ENCODE measurements at places on chromosomes 13 and 19.

DNA sequence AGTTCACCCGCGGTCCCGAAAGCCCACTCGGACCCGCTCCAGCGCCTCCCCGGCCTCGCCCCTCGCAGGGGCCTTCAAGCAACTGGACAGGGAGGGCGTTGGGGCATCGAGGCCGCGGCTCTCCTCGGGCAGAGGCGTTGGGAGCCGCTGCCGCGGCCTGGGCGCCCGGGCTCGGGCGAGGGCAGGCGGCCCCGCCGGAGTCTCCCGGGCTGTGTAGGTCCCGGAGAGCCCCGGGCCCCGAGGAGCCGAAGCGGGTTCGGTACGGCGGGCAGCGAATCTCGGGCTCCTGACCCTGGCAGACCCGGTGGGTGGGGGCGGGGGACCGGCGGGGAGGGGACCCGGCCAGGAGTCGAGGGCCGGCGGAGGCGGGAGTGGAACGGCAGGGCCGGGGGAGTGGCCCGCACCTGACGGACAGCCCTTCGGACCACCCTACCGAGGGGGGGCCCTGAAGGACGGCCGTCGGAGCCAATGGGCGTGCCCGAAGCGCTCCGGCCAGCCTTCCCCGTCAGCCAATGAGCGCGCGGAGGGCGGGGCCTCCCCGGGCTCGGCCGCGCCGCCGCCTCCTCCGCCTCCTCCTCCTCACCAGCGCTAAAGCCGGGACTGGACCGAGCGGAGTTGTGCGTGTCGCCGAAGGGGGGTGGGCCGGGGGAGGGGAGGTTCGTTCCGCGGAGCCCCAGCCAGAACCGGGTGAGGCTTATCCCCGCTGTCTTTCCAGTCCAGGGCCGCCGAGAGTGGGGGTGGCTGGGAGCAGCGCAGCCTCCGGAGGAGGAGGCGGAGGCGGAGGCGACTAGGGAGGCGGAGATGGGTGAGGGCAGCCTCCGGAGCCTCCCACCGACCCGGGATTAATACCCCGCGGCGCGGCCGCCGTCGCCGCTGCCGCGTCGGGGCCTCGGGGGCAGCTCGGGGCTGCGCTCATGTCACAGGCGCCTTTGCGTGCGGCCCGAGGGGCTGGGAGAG, at the start of gene ZMYM2:
ZMYM2 (plus strand) TSS at position 573 of the 957 bp plus-strand sequence. CDS start 34,346 bp downstream, outside the sequence.
- peak; percentile 94 for DNase-seq

DNA sequence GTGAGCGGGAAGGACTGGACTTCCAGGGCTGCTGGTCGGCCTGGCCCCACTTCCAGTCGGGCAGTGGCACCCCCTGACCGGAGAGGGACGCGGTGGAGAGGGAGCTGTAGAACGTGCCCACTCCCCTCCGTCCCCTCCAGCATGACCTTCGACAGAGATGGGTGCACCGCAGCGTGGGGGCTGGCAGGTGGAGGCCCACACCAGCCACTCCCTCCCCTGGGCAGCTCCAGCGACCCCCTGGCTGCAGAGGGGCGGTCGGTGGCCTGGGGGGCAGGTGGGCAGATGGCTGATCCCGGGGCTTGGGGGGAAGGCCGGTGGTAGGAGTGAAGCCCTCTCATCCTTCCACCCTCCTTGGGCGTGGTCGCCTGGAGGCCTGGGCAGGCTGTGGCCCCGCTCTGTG, 2.4 kb downstream of the HCN2 start:
- no peak for DNase-seq

DNA sequence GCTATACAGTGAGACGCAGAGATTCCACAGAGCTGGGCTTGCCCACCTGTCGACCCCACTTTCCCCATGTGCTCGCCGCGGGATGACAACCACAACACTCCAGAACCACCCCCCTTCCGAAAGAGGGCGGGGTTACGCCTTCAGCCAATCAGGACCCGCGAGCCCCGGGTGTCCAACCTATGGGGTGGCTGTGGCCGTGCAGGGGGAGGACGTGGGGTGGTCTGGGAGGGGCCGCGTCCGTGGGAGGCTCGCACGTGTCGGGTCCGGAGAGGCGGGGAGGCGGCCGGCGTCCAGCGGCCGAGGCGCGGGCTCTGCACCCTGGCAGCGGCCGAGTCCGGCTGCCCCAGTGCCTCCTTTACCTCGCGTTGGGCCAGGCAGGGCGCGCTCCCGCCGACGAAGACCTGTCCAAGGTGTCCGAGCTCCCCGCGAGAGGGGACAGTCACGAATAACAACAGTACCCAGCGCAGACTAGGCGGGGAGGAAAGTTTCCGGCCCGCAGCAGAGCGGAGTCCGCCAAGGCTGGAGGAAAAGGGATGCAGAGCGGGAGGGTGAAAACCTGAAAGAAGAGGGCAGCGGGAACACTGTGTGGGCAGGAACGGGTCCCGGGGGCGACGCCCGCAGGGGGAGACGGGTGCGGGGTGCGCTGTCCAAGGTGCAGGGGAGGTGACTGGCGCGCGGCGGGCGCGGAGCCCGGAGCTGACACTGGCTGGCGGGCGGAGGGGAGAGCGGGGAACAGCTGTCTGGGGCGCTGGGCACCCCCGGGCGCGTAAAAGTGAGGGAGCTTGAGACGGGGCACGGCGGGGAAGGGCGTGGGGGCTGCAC, 911 bp downstream of the ENOX1 start:
- DNase-seq, result no peak

DNA sequence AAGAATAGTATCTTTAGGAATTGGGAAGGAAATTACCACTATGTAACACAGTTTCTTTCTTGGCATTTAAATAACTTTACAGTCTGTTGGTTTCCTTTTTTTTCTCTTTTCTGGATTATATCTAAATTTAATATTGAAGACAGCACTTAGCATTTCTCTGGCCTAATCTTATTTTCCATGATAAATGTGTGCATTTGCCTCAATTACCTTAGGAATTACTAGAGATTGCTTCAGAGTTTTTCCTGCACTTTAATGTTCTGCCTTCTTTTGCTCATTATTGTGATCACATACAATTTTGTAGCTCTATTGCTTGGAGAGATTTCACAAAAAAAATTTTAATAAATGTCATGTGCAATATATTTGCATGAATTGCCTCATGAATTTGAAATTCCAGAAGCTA, 25.1 kb downstream of the DCT start:
- no peak for DNase-seq

DNA sequence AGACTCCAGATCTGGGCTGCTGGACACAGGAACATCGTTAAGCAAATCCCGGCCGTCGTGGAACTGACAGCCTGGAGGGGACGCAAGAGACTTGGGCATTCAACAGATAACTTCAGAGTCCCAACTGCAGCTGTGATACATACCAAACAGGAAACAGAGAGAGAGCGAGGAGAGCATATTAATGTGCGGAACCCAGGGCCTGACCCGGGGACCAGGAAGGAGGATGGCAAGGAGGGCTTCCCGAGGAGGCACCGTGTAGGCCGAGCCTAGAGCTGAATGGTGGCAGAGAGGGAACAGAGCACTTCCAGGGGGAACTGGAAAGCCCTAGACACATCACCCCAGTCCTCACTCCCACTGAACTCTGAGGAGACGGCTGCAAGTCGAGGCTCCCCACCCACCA, 68.1 kb downstream of the SIPA1L3 start:
- no peak for DNase-seq

DNA sequence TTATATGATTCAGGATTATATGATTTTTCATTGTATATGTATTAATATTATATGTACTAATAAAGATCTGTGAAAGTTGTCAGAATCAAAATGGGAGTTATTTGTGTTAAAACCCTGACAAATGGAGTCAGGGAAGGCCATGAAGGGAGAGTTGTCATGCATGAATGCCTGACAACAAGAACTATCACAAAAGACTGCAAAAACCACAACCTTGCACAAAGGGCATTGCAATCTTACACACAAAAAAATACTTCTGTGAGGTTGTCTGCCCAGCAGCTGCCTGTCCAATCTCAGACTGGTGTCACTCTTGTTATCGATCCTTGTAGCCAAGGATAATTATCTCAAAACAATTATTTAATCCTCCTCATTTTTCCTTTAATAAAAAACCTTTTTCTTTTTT, 21.2 kb upstream of the RBM26 start:
- DNase-seq, result no peak

GRCh38 chr19:29299416-29300380, 86.7 kb upstream of the UQCRFS1 start:
- DNase-seq, result no peak
